ENCODE measurements at places on chromosomes 3 and 15.

DNA sequence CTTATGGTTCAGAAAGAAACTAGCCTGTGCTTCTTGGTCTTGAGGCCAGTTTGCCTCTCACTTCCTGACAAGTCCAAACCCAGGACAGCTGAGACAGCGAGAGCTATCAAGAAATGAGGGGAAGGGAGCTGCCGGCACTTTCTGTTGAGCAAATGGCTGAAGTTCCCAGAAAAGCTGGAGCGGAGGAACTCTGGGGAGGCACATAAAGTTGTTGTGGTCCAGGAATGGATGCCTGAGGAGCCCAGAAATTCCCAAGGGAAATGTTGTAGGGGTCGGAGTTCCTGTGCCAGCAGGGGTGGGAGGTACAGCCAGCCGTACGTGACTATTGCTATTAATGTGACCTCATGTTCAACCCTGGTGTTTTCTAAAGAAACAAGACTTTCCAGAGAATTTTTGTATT is 98.8 kb upstream of the TNFAIP8L3 start:
- no peak for DNase-seq

DNA sequence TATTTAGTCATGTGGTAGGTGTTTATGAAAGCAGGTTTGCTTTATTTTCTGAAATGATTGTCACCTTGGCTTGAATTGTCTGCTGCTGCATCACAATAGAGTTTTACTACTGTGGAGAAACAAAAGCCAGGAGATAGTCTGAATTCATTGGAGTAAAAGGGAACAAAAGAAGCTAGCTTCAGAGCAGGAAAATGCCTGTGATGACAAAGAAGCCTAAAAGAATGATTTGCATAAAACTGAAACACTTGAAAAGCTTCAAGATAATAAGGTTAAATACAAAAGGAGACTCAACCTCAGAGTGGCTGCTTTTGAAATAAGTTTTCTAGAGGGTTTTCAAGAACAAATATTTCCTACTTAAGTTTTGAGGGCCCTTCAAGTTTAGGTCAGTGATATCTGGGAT is 138.3 kb downstream of the PTPRG start:
- no peak for DNase-seq

DNA sequence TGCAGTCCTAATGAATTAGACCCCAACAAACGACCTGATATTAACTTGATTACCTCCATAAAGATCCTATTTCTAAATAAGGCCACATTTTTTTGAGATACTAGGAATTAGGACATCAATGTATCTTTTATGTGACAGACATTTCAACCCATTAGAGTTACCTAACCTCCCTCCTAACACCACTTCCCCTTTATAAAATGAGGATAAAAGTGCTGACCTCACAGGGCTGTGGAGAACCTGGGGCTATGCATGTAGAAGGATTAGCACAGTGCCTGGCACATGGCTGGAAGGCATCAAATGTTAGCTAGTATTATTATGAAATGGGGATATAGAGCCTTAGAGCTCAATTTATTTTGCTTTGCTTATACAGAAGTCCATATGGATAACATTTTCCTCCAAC is 53.5 kb upstream of the LRRN1 start:
- DNase-seq = no peak

DNA sequence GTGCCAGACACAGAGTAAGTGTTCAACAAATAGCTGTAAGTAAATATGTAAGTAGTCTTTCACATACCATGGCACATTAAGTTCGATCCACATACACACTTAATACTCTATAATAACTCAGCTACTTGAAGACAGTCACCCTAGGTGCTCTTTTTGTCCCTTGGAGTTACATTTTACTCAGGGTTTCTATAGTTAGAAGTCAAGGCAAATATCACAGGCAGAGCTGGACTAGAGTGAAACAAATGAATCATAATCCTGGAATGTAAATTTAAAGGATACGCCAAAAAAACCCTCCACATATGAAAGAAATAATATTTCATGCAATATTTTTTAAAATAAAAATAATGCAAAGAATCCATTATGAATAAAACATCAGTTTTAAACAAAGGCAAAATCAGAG is 461.8 kb downstream of the MAGI1 start:
- no peak for DNase-seq

DNA sequence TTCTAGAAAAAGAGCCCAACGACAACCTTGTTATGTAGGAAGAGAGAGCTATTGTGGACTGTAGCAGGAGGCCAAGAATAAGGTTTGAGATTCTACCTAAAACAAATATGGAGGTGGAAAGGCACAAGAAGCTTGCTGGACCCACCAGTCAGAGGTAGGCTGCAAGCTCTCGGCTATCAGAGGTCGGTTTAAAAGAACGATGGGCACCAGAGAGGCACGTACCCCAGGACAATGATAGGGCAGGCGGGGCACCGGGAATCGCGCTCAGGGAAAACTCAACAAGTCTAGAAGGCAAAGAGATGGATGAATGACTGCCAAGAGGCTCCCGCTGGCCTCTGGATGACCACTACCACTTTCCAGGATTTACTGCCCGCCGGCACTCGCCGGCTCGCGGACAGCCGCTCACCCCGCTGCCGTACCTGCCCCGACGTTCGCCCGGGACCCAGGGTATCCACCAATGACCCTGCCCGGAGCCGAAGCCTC is 1.1 kb downstream of the HDGFL3 start:
- no peak for DNase-seq

DNA sequence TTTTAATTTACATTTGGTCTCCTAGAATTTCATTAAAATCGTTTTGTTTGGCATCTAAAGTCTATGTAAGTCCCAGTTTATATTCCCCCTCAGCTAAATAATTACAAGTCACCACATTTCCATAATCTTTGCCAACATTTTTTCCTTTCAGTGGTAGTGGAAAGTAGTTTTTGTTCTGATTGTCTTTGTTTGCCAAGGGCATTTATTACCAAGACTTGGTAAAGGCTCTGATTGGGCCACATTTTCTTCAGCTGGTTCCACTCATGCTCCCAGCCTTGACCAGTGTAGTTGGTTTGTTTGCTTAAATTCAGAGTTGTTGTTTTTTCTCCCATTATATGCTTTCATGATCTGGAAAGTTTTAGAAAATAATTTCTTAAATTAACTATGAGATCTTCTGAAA is 153.4 kb upstream of the MME start:
- no peak for DNase-seq

DNA sequence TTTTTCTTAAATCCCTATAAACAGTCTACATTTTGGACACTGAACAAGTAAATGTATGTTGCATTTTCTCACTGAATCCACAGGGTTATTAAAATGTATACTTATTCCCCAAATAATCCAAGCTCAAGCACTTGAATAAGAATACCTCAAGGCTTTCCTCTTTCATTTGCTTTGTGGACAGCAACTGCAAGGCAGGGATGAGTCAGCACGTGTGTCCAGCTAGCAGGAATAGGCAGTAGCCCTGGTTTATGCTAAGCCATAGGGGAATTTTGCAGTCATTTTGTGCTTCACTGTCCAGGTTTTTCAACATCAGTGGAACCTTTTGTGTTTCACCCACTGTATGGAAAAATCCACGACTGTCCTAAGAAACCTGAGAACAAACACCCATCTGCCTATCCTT is 96.7 kb upstream of the KCNMB2 start:
- no peak for DNase-seq

DNA sequence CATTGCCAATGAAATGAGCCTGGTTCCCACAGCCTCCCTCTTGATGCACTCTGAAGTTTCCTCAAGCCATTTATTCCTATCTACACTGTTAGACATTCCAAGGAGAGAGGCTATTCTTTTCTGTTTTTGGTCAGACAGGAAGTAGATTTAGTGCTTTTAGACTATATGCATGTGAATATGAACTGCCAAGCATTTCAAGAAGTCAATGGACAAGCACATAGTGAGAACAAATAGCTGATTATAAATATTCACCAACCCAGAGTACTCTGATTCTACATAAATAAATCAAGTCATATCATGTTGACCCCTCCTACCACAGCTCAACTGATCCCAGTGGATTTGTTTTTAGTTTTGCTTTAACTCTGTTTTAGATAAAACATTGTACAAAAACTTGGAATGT is 412.5 kb upstream of the RARB start:
- DNase-seq = no peak

DNA sequence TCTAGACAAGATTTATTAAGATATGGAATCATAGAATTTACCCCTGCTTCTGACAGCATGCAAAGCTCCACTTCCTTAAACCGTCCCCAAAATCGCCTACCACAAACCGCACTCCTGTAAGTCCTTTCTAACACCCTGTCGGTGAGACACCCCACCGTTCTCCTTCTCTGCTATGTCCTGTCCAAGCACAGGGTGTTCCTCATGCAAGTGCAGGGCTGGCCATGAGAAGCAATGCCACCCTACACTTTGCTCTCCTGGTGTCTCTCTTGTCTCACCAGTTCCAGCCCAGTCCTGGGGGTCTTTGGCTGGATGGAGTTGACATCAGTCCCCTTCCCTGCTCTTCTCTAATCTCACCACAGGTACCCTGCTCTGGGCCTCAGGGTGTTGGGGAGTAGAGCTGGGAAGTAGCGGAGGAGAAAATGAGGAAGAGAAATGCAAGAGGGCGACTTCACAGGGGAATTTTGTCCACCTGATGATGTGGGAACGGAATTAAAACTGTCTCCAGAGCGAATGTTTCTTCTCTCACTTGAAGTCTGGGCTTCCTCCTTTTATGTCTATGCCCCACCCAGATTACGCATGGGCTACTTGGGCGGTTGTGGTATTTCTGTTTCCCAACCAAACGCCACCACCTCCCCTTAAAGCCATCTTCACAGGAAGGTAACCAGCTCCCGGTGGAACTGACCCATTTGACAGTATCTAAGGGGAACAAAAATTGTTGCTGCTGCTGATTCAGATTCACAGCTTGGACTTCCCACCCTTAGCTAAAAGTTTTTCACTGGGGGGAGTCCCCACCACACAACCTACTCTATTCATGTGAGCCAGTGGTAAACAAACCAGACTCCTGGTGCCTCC is 49.9 kb downstream of the CASR start:
- DNase-seq = peak; percentile 36

DNA sequence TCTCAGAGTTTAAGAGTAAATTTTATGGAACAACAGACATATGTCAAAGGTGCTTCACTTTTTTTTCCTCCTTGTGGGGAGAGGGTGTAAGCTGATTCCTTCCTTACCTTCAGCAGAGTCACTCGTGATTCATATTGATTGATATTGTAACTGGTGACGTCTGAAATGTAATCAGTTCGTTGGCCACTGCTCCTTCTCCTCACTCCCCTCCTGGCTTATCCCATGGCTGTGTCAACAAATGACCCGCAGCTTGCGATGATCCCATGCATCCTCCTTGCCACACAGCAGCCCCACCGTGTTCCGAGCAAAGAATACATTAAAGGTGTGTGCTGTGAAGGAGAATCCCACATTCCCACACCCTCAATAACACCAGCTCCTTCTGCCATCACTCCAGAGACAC is 7.3 kb downstream of the MGLL start:
- DNase-seq = no peak

DNA sequence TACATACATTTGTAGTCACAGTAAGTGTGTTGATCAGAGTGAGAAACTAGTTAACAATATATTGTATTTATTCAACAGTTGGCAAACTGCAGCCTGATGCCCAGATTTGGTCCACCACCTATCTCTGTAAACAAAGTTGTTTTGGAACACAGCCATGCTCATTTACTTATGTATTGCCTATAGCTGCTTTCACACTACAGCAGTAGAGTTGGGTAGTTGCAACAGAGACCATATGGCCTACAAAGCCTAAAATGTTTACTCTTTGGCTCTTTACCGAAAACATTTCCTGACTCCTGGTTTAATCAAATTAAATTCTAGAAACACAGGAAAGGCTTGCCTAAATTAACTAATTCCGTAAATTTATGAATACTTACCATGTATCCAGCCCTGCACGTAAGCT is 39.4 kb downstream of the CMC1 start:
- DNase-seq = no peak
